AG04449 (cell line): ENCODE measurements at places on chromosomes 4 and X.

DNA sequence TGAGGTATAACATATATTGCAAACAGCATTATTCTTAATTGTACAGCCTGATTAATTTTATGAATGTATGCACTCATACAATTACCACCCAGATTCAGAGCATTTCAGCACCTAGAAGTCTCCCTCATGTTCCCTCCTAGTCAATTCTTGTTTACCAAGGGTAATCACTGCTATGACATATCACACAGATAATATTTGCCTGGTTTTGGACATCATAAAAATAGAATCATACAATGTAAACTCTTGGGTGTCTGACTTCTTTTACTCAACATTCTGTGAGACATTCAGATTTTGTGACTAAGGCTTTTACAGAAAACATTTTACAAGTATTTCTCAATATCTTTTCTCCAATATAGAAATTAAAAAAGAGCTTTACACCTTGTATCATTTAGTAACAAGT is 66.9 kb downstream of the PTPN13 start:
- DNase-seq = no peak

DNA sequence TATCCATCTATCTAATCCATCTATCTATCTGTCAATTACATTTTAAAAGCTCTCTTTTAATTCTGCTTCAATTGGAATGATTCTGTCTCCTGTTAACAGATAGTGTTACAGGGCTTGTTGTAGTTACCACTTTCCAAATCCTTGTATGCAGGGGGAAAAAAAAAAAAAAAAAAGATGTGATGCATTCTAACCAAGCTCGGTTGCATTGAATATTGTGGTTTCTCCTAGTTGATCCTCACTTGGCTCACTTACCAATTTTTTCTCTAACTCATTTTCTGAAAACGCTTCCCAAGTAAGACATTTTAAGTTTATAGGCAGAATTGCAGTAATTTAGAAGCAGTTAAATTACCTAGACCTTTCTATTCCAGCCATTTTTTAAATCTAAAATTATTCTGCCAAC is 327.9 kb upstream of the PITX2 start:
- no peak for DNase-seq

- no peak for DNase-seq
Measured at GRCh38 chr4:6384541-6384940, 87.9 kb downstream of the PPP2R2C start.

DNA sequence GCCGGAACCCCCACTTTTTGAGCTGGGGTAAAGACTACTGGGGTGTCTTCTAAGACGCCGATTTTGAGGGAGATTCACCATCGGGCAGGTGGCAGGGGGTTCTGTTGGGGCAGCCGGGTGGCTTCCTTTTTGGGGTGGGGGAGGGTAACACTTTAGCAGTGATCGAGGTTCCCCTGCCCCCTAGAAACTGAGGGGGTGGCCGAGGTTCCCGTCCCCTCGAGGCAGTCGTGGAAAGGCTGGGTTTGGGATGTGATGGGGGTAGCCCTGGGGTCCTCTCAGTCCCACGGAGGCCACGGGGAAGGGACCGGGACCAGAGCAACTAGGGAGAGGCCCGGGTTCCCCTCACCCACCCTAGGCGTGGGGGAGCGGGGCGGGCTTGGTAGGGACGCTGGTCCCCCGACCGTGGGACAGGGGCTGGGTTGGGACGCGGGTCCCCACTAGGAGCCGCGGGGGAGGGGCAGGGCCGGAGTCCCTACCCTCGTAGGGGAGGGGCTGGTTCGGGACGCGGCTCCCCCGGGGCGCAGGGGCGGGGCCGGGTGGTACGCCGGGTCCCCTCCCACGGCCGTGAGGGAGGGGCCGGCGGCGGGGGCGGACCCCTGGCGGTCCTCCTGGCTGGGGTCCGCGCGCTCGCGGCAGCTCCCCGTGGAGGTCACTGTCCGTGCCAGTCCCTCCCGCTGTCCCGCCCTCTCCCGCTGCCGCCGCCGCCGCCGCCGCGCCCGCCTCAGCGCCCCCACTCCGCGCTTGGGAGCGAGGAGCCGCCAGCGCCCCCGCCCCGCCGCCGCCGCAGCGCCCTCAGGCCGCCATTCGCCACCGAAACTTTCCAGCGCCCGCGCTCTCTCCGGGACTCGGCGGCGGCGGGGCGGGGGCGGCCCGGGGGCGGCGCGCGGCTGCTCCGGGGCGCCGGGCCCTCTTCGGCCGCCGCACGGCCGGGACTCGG is at the start of gene TBL1X:
Gene TBL1X (plus strand): TSS at position 624 of the 937 bp plus-strand sequence. CDS start 188,529 bp downstream, outside the sequence.
- DNase-seq = no peak

GRCh38 chr4:156322592-156322991 is 368.9 kb upstream of the CTSO start:
- peak; percentile 47 for DNase-seq

DNA sequence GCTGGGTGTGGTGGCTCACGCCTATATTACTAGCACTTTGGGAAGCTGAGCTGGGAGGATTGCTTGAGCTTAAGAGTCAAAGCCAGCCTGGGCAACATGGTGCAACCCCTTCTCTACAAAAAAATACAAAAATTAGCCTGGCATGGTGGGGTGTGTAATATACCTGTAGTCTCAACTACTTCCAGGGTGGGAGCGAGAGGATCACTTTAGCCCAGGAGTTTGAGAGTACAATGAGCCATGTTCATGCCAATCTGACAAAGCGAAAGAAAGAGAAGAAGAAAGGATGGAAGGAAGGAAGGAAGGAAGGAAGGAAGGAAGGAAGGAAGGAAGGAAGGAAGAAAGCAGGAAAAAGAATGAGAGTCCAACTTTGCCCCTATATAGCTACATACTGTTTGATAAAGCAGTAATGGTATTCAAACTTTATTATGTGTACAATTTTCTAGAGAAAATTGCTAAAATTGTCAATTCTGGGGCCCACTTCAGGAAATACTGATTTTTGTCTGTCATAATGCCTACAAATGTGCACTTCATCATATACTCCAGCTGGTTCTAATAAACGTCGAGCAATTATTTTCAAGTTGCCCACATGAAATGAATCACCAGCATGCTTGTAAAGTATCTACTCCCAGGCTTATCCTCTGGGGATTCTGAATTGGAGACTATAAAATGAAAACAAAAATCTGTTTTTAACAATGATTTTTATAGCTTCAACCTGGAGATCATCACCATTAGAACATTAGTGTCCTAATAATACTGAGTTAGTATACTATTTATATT is 132.3 kb downstream of the NDST4 start:
- no peak for DNase-seq

DNA sequence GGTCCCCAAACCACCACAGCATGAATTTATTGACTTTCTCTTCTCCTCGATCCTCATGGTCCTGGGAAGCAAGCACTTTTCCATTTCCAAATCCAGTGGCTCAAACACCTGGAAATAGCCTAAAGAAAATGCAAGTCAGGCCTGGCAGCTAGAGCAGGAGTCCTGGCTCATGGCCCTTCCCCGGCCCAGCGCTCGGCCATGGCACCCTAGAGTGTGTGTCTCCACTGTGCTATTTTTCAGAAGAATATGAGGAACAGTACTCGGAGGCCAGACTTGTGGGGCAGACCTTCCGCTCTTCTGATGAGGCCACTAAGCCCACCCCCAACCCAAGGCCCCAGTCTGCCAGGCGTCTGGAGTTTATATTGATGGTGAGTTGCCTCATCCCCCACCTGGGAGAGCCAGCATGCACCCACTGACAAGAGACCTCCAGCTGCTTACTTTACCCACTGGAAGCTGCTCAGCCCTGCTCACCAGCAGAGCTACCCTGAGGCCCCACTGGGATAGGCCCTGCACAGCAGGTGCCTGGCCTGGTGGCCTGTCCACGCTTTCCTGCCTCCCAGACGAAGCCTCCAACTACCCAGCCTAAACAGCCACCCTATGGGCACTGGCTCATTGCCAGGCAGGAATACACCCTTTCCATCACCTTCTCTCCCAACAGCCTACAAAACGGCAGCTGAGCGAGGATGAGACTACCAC is 2.3 kb upstream of the RTL5 start:
- DNase-seq = no peak

- DNase-seq = no peak
Measured at GRCh38 chr4:113003841-113004240, 45.6 kb upstream of the ANK2 start.

- no peak for DNase-seq
Measured at GRCh38 chrX:120090208-120090607, 12.7 kb upstream of the RHOXF2B start.

- DNase-seq = no peak
Measured at GRCh38 chr4:100566396-100566795, 48.6 kb upstream of the EMCN start.

DNA sequence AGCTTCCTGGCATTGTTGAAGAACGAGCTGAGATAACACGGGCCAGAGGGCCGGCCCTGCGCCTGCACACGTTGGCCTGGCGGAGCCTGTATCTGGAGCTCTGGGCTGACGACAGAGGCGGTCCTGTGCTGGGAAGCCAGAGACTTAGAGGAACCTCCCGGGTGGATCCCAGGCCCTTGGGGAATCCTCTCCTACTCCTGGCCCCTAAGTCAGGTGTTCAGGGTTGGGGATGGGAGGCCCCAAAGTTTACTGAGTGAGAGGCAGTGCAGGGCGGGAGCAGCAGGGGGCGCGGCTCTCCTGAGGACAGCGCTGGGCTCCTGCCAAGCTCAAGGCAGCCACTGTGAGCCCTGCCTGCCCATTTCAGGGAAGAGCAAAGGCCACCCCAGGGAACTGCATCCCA is 2.5 kb upstream of the HTRA3 start:
- no peak for DNase-seq

DNA sequence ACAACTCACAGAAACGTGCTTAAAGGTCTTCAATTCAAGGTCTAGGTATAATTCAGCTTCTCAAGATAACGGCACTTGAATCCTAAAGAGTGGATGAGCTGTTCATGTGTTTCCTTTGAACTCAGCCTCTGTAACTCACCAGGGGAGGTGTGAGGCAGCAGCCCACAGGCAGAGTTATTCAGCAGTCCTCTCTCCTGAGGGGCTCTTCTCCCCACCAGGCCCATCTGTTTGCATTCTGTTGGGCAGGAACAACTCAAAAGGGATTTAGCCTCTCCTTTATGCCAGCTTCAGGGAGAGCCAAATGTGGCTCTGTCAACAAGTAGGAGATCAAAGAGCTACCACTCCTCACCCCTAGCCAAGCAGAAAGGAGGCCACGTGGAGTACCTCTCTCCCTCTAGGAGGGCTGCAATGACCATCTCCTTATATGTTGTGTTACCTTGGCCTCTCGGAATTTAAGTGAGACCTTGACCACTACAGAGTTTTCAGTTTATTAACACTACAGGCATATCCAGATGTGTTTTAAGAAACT is 151.2 kb downstream of the SPATA18 start:
- DNase-seq = no peak

DNA sequence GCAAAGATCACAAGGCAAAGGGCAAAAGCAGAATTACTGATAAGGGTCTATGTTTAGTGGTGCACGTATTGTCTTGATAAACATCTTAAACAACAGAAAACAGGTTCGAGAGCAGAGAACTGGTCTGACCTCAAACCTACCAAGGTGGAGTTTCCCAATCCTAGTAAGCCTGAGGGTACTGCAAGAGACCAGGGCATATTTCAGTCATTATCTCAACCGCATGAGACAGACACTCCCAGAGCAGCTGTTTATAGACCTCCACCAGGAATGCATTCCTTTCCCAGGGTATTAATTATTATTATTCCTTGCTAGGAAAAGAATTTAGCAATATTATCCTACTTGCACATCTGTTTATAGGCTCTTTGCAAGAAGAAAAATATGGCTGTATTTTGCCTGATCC is 51.5 kb downstream of the NPNT start:
- DNase-seq = no peak

- no peak for DNase-seq
Measured at GRCh38 chrX:10811111-10811510, 190.7 kb upstream of the MID1 start.

GRCh38 chrX:153648358-153649177 is 1.6 kb downstream of the DUSP9 start:
- DNase-seq = no peak

DNA sequence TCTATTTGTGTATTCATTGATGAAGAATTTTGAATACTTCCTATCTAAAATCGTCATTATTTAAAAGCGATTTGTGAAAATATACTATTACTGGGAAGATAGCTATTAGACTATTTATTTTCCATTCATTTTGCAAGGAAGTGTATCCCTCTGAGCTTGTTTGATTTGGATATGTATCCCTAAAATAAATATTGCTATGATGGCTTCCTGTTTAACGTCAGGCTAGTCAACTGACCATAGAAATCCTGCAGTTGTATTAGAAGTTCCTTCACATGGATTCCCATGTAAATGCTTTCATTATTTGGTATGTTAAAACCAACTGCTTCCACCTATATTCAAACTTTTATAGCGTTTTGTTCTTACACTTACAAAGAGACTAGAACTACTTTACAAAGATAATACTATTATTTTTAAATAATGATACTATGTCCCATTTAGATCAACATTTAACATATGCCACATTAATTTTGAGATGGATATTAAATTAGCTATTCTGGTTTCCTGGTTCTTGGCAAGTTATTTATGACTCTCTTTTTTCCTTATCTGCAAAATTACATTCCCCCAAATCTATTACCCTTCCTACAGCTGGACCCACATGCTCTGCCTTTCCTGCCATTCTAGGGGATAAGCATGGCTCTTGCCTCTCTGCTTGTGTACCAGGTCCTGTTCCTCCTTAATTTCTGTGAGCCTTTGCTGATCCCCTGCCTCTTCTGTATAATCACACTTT is 26.7 kb upstream of the PDE5A start:
- no peak for DNase-seq

GRCh38 chrX:134020910-134021309 is 35.5 kb upstream of the GPC3 start:
- DNase-seq = no peak

GRCh38 chr4:8117278-8117682 is 41.3 kb downstream of the ABLIM2 start:
- DNase-seq = no peak

DNA sequence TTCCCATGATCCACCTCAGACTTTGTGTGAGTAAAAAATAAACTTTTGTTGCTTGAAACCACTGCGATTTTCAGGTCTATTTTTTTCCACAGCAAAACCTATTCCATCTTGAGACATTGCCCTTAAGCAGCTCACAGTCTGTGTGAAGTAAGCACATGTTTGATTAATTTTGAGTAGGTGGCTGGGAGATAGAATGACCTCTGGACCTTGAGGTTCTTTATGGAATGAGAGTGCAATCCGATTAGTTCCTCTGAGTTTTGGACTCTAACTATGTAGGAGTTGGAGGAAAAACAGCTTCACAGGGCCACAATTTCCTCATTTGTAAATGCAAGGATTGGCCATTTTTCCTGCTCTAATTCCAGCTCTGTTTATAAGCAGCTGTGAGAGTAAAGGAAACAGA is 234.1 kb upstream of the IGFBP7 start:
- no peak for DNase-seq

GRCh38 chr4:188428935-188429334 is 289.7 kb downstream of the TRIML1 start:
- no peak for DNase-seq

GRCh38 chrX:13074297-13075262 is 30.2 kb upstream of the FAM9C start:
- DNase-seq = no peak

GRCh38 chr4:818106-818921 is 7.6 kb downstream of the CPLX1 start:
- DNase-seq = no peak
